ENCODE measurements at places on chromosomes 3 and 15.

- no peak for DNase-seq
These were observed 159.1 kb downstream of the ATG7 start for GRCh38 chr3:11431319-11431718.

DNA sequence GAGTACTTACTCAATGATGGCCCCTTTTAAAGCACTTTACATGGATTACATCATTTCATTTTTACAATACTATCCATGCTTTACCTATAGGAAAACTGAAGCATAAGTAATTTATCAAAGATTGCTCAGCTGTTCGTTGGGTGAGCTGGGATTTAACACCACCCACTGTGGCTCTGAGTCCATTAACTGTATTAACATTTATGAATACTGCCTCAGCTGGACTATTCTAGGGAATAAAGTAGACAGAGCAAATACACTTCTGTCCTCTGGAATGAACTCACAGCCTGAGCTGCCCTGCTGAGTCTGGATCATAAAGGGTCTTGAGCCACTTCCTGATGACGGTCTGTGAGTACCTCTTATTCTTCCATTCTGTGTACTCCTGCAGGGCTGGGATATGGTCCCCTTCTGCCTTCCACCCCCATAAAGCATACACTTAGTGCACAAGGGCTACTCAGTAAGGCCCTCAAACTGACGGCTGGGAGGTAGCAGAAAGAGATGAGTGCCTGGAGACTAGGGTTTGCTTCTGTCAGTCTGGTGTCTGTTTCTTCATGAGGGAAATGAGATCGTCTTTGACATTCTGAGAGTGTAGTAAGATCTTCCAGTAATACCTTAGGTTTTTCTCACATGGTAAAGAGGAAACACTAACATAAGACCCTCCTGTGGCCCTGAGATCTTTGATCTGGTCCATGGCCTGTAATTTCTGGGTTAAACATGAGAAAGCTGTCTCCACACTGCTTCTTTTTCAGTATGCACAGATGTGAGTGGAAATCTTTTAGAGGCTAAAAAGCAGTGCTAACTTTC, 12.6 kb upstream of the ST6GAL1 start:
- peak; percentile 11 for DNase-seq

GRCh38 chr3:194135516-194135805, 487 bp upstream of the HES1 start:
- no peak for DNase-seq

- DNase-seq, result no peak
These were observed 11.2 kb upstream of the HOMER2 start for GRCh38 chr15:82963471-82964341.

DNA sequence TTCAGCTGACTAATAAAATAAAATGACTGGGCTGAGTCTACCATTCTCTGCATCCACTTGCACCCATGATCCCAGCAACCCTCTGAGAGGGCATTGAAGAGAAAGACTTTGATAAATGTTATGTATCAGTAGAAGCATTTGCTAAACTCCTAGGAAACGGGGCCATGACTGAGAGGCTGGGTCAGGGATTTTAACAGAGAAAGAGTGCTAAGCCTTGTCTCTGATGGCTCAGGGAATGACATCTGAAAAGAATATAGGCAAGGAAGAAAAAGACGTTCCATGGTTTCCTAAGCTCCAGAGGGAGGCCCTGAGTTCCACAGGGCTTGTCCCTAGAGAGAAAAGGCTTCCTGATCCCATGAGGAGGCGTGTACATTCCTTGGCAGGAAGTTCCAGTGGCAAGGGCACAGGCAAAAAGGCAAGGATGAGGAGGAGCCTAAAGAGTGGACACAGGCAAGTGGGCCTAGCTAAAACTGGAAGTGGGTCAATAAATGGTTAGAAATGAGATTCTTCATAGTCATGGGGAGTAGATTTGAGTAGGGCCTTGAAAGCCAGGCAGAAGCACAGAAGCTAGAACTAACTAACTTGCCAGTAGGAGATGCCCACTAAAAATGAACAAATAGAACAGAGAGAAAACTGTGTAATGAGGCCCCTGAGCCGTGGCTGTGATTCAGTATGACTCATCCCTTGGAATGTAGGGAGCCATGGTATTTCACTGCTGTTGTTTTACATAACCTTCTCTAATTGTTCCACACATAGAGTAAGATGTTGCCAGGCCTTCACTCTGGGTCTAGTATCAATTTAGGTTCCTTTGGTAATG, 44.9 kb upstream of the MANF start:
- peak; percentile 94 for DNase-seq

GRCh38 chr3:9180764-9181117, 68.7 kb downstream of the SRGAP3 start:
- no peak for DNase-seq

DNA sequence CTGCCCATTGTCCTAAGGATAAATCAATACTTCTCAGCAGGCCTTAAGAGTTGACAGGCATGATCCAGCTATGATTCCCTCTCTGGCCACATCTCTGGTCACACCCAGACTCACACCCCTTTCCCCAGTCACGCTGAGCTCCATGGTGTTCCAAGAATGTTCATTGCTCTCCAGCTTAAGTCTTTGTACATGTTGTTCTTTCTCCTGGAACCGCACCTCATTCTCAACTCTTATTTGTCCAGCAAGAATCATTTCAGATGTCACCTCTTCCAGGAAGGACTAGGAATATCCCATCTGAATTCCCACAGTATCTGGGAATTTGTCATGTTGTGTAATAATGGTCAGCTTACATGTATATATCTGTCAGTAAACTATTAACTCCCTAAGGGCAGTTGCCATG, 118.3 kb upstream of the GALNT15 start:
- peak; percentile 45 for DNase-seq

GRCh38 chr3:113227146-113227545, 15.8 kb downstream of the BOC start:
- no peak for DNase-seq

DNA sequence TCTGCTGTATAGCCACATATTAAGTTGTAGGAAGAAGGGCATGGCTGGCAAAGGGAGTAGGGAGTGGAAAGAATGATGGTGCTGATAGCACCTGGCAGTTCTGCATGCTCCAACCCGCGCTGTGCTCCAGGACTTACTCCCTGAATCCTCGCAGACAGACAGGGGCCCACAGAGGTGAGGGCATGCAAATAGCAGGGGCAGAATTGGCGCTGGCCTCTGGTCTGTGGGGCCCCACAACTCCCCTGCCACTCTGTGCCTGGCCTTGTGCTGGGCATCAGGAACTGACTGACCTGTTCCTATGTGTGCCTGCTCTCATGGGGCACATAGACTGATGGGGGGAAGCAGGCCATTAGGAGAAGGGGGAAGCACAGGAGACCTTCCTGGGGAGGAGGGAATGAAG, 20.9 kb downstream of the HDAC11 start:
- no peak for DNase-seq

- peak; percentile 42 for DNase-seq
These were observed 38.2 kb upstream of the GOLGA8B start for GRCh38 chr15:34621675-34622074.

GRCh38 chr3:34020726-34021680, 222.6 kb downstream of the PDCD6IP start:
- no peak for DNase-seq

GRCh38 chr15:88188300-88188699, 68.2 kb downstream of the NTRK3 start:
- DNase-seq, result no peak

- no peak for DNase-seq
These were observed 45.0 kb upstream of the FOXP1 start for GRCh38 chr3:71628522-71628921.

Measured in astrocyte of the spinal cord (primary cell).